Sigmoid colon (tissue), 7 donors: ENCODE measurements at places on chromosomes 11 and 22. TPM values are rescaled to one million over a fixed set of nuclear protein-coding genes. Genes with fewer than 3 reads are reported as not detected.
A peak's percentile ranks its signal among the peaks of the same experiment; 100 is the strongest.

GRCh38 chr22:44698531-44699421, 3.2 kb upstream of the PRR5 start:
- peak; percentile 81 for DNase-seq

GRCh38 chr11:130131961-130132850, 27.4 kb upstream of the ST14 start:
- DNase-seq, result no peak

- DNase-seq, result no peak
These were observed 370.6 kb upstream of the CADM1 start for GRCh38 chr11:115874843-115875242.

IGLL1 gene
- not detected for polyA plus RNA-seq
